ENCODE measurements at places on chromosomes 12 and 14.
A peak's percentile ranks its signal among the peaks of the same experiment; 100 is the strongest.

DNA sequence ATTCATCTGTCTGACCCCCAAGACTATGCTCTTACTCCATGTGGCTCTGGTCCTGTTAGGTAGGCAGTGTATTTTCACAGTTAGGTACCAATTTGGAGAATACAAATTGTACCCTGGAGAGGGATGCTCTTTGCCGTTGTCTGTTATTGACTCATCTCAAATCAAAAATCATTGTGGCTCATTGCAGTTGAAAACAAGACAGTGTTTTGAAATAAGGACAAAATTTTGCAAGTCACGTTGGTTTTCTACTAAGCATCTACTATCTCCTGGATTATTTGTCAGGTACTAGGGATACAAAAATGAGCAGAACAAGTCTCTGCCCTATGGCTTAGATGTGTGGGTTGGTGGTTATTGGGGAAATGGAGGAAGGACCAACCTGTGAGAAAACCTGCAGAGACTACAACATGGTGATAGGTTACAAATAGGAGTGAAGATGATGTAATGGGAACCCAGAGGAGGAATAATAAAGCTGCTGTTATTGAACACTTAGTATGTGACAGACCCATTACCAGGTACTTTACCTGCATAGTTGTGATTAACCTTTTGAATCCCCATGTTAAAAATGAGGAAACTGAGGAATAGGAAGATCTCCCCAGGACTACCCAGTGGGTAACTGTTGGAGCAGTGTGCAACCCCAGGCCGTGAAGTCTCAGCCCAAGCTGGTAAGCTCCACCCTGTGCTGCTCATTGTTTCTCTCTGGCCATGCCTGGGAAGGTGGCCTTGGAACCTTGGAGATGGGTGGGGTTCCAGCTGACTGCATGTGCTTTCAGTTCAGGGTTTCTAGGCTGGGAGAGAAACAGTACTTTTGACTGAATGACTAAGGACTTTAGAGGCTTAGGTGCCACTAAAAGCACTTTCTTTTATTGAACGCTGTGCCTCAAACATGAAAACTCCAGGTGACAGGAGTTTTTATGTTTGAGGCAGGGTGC is 72.9 kb upstream of the SRSF5 start:
- DNase-seq, result no peak

GRCh38 chr12:102631274-102631673 is 150.9 kb upstream of the IGF1 start:
- no peak for DNase-seq

GRCh38 chr14:57889245-57889644 is 23.4 kb upstream of the SLC35F4 start:
- peak; percentile 86 for DNase-seq

DNA sequence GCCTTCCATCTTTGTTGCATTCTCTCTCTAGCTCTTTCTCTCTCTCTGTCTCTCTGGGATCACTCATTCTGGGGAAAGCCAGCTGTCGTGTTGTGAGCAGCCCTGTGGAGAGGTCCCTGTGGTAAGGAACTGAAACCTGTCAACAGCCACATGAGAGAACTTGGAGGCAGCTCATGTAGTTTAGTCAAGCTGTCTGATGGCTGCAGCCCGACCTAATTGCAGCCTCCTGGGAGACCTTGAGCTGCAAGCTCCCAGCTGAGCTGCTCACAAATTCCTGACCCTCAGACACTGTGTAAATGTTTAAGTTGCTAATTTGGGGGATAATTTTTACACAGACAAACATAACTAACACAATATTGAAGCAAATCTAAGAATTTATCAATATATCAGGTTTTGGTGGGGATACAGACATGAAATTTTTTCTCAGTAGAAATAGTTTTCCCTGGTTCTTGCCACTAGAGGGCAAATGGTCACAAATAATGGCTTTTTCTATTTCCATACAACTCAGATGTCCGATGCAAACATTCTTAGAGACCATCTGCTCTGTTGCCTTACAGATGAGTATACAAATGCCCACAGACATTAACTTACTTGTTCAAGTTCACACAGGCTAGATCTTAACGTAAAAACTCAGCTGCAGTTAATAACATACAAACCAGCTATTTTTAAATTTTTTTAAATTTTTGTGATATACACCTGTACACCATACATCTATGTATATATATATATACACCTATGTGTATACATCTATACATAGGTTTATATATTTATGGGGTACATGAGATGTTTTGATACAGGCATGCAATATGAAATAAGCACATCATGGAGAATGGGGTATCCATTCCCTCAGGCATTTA is 15.5 kb upstream of the KRR1 start:
- peak; percentile 41 for DNase-seq

GRCh38 chr12:3483089-3483488 is 7.9 kb upstream of the PRMT8 start:
- DNase-seq, result no peak

DNA sequence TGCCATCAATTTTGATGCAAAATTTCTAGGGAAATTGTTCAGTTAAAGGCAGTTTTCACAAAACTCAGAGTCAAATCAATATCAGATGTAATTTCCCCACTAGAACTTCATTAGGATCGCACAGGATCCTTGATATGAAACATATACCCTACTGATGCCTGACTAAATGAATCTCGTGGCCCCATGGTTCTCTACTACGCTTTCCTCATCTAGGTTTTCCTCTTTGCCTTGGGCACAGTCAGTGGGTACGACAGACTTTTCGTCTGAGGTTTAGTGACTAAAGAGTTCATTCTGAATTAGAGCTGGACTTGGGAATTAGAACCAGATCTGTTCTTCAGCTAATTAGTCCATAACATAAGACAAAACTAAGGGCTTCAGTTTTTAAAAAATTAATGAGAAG is 42.5 kb upstream of the GNPNAT1 start:
- no peak for DNase-seq

DNA sequence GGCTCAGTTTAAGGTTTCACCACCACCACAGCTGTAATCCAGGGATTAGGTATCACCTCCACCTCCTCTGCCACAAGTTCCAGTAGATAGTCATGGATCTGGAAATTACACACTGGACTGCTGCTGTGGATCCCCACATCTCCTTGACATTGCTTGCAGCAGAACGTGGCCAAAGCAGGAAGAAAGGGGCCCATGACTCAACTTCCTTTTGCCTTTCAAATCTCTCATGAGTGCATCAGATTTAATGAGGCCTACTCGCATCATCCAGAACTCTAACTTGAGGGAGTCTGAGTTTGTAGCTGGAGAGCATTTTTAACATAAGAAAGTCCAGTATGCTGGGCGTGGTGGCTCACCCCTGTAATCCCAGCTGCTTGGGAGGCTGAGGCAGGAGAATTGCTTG is 29.2 kb upstream of the TMED10 start:
- DNase-seq, result no peak

- DNase-seq, result no peak
These were observed 56.7 kb downstream of the BEGAIN start for GRCh38 chr14:100530270-100531072.

DNA sequence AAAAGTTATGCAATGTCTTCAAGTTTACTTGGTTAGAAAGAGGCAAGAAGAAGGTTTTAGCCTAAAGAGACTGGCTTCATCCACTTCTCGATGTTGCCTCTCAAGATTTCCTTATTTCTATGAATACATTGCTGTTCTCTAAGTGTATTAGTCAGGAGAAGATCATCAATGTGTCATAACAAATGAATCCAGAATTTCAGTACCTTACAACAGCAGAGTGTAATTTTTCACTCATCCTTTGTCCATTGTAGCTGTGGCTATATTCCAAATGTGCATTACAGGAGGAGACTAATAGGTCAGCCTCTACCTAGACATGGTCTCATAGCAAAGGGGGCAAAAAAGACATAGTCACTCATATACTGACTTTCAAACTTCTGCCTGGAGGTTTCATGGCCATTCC is 579.1 kb downstream of the PRKD1 start:
- no peak for DNase-seq

DNA sequence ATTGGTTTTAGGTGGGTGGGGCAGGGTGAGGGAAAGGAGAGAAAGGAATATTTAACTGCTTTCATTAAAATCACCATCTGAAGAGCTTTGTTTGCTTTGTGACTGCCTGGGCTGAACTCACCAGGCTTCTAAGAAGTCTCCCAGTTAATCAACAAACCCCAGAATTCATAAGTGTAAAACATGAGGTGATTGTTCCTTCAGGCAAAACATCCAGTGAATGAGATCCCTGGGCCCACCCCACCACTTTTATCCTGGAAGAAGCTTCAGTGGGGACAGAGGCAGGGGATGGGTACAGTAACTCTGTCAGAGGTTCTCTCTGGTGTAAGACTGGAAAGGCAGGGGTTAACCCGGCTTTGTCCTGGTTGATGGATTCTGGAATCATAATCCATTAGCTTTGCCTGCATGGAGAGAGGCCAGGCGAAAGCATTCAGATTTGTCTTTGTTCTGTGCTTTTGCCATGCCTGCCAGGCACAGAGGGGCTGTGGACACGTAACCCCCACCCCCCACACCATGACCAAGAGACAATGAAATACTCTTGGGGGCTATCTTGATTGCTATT is 16.7 kb downstream of the PDE1B start:
- DNase-seq, result no peak

GRCh38 chr14:20377171-20377570 is 33.7 kb downstream of the PARP2 start:
- no peak for DNase-seq

GRCh38 chr12:73159954-73160353 is 887.8 kb downstream of the TRHDE start:
- no peak for DNase-seq

- no peak for DNase-seq
These were observed 42.7 kb downstream of the C14orf132 start for GRCh38 chr14:96081767-96082400.

GRCh38 chr14:26594756-26595545 is 2.9 kb downstream of the NOVA1 start:
- DNase-seq, result no peak

DNA sequence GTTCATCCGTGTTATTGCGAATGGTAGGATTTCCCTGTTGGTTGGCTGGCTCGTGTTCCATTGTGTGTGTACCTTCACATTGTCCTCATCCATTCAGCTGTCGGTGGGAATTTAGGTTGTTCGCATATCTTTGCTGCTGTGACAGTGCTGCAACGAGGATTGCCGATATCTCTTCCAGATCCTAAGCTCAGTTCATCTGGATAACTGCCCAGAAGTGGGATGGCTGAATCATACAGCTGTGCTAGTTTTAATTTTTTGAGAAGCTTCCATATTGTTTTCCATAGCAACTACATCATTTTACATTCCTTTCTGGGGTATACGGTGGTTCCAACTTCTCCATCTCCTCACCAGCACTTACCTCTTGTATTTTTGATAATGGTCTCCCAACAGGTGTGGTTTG is 292.8 kb upstream of the SFSWAP start:
- no peak for DNase-seq

GRCh38 chr14:55731311-55731872 is 151.4 kb downstream of the KTN1 start:
- no peak for DNase-seq

- no peak for DNase-seq
These were observed 691.8 kb downstream of the BCL11B start for GRCh38 chr14:98580131-98580678.

DNA sequence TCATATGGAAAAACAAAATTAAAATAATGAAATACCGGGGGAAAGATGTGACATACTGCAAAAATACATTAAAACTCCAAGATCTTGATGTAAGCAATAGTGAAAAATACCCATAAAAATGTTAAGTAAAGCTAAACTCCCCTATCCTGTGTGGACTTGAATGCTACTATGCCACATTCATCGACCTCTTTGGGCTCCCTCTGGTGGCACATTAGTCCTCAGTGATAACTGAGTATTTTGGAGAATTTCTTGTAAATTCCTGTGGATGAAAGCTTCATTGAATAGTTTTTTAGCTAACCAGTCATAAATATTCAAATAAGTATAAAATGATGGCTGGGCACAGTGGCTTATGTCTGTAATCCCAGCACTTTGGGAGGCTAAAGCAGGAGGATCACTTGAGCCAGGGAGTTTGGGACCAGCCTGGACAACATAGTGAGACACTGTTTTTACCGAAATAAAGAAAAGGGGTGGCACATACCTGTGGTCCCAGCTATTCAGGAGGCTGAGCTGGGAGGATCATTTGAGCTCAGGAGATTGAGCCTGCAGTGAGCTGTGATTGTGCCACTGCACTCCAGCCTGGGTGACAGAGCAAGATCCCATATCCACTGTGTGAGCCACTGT is 42.4 kb upstream of the SGPP1 start:
- DNase-seq, result peak; percentile 30

- no peak for DNase-seq
These were observed 27.6 kb downstream of the TUBA1A start for GRCh38 chr12:49161092-49161795.

Data from cerebellum (tissue), 4 donors.